GM04504 (cell line): ENCODE measurements at places on chromosomes 6 and 20.

DNA sequence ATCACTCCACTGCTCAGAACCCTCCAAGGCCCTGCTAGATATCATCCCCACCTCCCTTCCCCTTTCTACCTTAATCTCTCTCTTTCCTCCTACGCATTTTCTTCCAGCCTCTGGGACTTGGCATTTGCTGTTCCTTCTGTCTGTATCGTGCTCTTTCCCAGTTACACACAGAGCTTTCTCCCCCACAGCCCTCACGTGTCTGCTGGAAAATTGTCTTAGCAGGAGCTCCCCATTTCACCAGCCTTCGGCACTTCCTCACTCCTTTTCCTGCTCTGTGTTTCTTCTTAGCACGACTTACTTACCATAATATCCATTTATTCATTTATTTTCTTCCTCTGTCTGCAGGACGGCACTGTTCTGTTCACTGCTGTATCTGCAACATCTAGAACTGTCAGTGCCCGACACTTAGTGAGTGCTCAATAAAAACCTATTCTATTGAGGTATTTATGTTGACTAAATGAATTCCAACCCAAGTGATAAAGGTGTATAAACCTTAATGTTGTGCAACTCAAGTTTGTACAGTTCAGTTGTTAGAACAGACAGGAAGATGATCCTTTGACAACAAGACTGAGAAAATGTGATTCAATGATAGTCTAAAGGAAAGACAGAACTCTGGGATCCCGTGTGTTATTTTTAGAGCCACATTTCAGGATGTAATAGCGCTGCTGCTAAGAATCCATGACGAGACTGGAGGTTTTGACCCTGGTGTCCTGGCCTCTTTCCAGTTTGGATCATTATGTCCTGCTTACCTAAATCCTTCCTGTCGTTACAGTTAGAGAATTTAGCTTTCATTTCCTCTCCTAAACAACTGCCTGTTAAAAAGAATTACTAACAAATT is 170.1 kb upstream of the LAMP5 start:
- DNase-seq = peak; percentile 57

- DNase-seq = no peak
Measured at GRCh38 chr6:16966791-16967469, 134.9 kb upstream of the STMND1 start.

DNA sequence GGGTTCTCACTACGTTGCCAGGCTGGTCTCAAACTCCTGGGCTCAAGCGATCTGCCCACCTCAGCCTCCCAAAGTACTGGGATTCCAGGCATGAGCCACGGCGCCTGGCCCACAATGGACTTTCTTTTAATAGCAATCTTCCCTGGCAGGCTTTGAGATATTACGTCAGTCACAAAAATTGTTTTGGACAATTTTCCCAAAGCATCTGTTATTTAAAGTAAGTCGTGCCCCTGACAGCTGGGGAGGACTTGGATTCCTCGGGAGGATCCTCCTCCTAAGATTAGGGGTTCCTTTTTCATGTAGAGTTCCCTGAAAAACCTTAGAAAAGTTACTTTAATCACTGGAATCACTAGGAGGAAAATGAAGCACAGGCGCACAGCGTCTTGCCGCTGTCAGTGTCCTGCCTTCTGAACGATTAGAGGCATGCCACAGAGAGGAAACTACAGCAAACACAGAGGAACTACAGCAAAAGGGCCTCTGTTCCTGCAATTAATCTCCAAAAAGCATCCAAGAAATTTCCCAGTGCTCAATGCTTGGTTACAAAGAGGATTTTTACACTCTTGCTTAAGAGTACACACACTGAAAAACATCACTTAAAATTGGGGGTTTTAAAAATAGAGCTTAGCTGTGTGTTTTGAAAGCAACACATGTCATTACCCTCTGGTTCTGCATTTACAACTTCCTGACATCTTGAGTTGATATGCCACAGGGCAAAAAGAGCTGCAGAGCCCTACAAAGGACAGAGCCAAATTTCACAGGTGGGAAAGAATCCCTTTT is 4.5 kb downstream of the ACSS1 start:
- DNase-seq = peak; percentile 58

DNA sequence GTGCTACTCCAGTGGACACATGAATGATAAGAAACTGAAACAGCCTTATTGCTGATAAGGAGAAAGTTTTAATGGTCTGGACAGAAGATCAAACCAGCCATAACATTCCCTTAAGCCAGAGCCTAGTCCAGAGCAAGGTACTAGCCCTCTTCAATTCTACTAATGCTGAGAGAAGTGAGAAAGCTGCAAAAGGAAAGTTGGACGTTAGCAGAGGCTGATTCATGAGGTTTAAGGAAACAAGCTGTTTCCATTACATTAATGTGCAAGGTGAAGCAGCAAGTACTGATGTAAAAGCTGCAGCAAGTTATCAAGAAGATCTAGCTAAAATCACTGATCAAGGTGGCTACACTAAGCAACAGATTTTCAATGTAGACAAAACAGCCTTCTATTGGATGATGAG is 634.4 kb downstream of the KIF16B start:
- no peak for DNase-seq

DNA sequence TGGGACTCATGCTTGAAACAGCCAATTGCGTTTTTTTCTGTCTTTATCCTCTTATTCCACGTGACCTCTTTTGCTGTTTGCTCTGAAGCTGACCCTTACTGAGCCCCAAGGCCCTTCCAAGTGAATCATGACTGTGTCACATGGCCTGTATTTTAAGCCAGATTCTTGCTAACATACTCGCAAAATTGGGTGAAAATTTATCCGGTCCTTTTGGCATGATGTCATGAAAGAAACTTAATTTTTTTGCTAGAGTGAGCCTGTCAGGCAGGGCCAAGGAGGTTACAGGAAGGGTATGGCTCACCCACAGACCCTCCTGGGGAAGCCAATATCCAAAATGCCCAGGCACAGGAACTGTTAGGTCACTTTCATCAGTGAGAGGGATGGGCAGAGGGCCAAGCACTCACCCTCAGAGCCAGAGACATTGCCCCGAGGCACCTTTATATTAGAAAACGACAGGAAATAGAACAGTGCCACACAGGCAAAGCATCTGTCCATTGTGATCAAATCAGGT is 296.7 kb downstream of the CDH26 start:
- peak; percentile 30 for DNase-seq

GRCh38 chr20:39886650-39887190 is 802.3 kb downstream of the MAFB start:
- DNase-seq = no peak

DNA sequence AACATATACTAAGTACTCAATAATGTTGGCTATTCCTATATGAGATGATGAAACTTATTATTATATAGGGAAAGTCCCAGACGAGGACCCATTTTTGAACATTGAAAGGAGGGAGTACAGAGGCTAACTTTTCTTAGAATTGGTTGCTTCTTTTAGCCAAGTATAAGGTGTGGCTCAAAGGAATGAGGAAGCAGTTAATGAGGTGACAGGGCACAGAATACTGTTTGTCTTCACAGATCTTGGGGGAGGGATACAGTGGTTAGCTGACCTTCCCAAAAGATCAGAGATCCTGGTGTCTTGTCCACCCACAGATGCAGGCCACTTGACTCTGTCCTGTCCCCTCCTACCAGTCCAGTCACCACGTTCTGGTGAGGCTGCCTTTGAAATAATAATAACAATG is 67.8 kb upstream of the EPB41L1 start:
- no peak for DNase-seq

DNA sequence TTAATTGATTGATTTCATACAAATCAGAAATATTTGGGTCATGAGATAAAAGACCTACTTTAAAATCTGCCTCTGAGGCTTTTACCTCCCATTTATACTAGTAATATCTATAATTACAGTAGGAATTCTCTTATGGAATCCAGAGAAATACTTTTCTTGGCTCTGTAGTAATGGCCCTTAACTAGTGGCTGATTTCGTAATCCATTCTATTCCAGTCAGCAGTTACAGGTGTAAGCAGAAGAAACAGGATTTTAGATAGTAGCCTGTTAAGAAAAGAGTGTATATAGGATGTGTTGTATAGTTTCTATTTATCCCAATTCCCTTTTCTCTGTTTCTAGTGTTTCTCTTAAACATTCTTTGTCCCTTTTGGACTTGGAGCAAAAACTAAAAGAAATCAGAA is 21.2 kb downstream of the PEX3 start:
- no peak for DNase-seq

DNA sequence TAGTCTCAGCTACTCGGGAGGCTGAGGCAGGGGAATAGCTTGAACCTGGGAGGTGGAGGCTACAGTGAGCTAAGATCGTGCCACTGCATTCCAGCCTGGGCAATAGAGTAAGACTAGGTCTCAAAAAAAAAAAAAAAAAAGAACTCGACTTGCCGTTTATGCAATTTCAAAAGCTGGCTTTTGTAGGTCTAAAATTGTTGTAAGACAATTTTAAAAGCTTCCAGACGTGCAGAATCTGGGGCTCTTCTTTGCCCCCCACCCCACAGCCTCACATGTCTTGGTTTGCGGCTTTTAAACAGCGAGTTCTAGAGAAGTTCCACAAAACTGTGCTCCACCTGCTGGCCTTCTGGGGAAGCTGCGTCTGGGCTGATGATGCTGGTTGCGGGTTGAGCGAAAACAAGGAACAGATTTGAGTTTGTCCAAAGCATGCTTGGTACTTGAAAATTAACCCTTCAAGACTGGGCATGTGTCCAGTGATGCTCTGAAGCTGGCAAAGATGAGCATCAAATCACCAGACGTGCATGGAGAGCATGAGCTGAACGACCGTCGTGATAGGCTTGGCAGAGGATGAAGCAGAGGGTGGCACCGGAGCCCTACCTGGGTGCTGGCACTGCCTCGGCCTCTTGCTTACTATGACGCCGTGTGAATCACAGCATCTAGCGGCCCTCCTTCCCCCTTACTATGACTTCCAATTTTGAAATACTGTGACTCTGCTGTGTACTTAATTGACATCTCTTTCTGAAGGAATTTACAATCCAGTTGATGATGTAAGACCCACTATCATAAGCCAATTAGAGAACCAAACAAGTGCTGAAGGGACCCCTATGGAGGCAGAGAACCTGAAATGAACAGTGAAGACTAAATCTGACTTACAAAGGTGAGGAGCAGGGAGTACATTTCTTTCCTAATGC is 171.4 kb downstream of the GMPR start:
- DNase-seq = peak; percentile 67

- DNase-seq = no peak
Measured at GRCh38 chr6:159151266-159151855, 17.8 kb upstream of the FNDC1 start.

DNA sequence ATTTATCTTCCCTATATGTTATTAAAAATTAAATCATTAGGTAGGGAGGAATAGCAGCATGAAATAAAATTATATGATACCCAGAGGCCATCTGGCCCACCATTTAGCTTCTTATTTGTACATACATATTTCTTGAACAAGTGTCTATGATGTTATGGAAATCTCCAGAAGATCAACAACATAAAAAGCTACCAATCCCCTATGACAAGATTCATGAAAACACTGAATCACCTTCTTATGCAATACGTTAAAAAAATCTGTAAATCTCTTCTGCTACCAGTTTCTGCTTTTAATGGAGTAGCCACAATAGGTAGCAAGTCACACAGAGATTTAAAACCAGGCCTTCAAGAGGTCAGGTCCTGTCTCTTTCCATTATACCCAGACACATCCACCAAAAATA is 125.8 kb upstream of the ENPP5 start:
- no peak for DNase-seq

GRCh38 chr6:76416821-76417605 is 344.6 kb upstream of the IMPG1 start:
- DNase-seq = no peak

GRCh38 chr6:49676671-49677281 is 36.6 kb downstream of the CRISP2 start:
- peak; percentile 10 for DNase-seq

- no peak for DNase-seq
Measured at GRCh38 chr6:16836144-16836981, 75.1 kb upstream of the ATXN1 start.

- DNase-seq = no peak
Measured at GRCh38 chr20:64112691-64113443, 5.5 kb upstream of the NPBWR2 start.

DNA sequence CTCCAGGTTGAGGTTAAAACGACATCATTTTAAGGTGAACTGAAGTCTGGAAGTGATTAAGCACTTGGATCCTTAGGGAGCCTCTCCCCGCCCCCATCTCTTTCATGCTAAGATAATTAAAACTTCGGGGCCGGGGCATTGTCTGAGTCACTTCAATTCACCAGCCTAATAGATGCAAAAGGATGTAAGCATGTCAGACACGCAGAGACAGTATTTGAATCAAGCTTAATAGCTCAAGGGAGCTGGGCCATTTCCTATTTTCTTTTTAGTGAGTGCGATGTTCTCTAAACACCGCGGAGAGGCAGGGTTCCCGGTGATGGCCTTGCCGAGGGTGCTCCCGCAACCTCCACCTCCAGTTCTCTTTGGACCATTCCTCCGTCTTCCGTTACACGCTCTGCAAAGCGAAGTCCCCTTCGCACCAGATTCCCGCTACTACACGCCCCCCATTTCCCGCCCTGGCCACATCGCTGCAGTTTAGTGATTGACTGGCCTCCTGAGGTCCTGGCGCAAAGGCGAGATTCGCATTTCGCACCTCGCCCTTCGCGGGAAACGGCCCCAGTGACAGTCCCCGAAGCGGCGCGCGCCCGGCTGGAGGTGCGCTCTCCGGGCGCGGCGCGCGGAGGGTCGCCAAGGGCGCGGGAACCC is 516 bp upstream of the IRF4 start:
- no peak for DNase-seq

GRCh38 chr6:6386010-6386409 is 65.5 kb upstream of the F13A1 start:
- DNase-seq = no peak

GRCh38 chr6:82842721-82843120 is 222.9 kb downstream of the UBE3D start:
- peak; percentile 75 for DNase-seq

GRCh38 chr6:135753196-135753595 is 98.3 kb upstream of the PDE7B start:
- no peak for DNase-seq

DNA sequence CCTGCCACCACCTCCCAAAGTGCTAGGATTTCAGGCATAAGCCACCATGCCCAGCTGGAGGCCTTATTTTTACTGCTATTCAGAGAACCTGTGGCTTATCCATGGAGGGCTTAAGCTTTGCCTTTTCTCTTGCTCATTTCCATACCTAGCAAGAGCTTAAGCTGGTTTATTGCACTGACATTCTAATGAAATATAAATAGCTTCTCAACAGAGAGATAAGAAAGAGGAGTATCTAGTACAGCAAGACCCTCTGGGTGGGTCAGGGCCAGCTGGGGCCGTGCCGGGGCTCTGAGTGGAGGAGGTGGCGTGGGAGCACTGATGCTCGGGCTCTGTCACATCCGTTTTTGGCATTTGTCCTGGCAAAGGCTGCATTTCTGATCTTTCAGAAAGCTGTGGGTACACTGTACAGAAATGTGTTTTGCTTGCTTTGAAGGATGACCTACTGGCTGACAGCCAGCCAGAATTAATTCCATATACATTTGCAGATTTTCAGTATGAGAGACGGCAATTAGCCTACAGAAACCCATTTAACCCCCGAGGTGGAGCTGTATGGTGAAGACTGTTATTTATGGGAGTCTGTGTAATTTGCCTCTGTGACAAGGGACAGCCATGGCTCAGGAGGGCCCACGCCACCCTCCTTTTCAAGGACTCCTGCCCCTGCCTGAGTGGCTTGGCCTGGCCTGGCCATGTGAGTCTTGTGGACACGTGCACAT is 181.6 kb upstream of the AKAP12 start:
- no peak for DNase-seq
